ENCODE measurements at places on chromosomes 7 and 10.

GRCh38 chr10:130022511-130023299, 58.6 kb upstream of the EBF3 start:
- no peaks in the 10 kb centered on the region for H3K4me1 ChIP-seq
- H3K27ac ChIP-seq: no peak overlapping the region
- H3K27me3 ChIP-seq: no peaks in the 10 kb centered on the region

DNA sequence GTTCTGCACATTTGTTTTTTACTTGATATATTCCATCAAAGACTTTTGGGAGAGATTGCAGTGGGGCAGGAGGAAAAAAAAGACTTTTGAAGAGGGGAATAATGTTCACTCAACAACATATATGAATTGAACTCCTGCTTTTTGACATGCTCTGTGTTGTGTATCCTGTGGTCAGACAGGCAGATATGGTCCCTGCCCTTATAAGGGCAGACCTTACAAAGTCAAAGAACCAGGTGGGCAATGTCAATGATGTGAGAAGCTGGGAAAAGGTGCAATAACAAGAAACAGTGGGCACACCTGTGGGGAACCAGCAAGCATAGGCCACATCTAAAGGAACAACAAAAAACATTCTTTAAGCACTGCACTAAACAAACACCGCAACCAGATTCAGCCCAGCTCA, 8.2 kb downstream of the AIFM2 start:
- H3K36me3 ChIP-seq: no peaks in the 10 kb centered on the region
- no peak overlapping the region for H3K27ac ChIP-seq
- peaks cover 11% of the 10 kb centered on the region for H3K27me3 ChIP-seq
- no peaks in the 10 kb centered on the region for H3K4me1 ChIP-seq
- H3K4me3 ChIP-seq: no peak overlapping the region

- no peak overlapping the region for H3K27ac ChIP-seq
- no peak overlapping the region for H3K4me3 ChIP-seq
- no peaks in the 10 kb centered on the region for H3K36me3 ChIP-seq
- DNase-seq: no peak
These were observed 110.5 kb downstream of the PAXIP1 start for GRCh38 chr7:154892459-154892858.

DNA sequence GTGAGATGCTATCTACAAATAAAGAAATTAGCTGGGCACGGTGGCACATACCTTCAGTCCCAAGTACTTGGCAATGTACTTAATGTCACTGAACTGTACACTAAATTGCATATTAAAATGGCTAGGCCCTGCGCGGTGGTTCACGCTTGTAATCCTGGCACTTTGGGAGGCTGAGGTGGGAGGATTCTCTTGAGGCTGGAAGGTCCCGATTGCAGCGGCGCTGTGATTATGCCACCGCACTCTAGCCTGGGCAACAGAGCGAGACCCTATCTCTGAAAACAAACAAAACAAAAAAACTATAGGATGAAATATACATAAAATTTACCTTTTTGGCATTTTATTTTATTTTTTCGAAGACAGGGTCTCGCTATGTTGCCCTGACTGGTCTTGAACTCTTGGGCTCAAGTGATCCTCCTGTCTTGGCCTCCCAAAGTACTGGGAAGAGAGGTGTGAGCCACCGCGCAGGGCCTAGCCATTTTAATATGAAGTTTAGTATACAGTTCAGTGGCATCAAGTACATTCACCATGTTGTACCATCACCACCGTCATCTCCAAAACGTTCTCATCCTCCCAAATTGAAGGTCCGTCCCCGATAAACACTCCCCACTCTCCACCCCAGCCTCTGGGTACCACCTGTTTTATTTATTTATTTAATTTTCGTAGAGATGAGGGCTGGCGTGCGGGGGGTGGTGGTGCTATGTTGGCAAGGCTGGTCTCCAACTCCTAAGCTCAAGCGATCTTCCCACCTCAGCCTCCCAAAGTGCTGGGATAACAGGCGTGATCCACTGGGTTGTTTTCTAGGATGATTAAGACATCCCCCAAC, 1.3 kb upstream of the EIF3B start:
- peak overlapping the region; percentile 97 for H3K4me3 ChIP-seq
- no peak overlapping the region for H3K27ac ChIP-seq
- H3K36me3 ChIP-seq: peaks cover 10% of the 10 kb centered on the region
- H3K27me3 ChIP-seq: no peaks in the 10 kb centered on the region
- H3K4me1 ChIP-seq: peaks cover 8% of the 10 kb centered on the region
- DNase-seq: no peak

- no peaks in the 10 kb centered on the region for H3K4me1 ChIP-seq
- DNase-seq: no peak
- no peaks in the 10 kb centered on the region for H3K36me3 ChIP-seq
These were observed 52.5 kb downstream of the GPR37 start for GRCh38 chr7:124713086-124713485.

DNA sequence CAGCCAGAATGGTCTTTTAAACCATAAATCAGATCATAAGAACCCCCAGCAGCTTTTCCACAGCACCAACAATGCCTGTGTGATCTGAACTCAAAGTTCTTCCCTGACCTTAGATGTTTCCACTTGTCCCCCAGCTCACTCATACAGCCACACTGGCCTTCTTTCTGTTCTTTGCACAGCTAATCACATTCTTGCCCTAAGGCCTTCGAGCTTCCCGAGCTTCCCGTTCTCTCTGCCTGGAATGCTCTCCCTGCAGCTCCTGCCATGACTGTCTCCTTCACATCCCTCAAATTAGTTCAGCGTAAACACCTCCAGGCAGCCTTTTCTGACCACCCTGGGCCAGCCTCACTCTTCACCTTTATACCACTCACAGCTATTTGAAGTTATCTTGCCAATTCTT, 166.8 kb upstream of the NFE2L3 start:
- H3K4me3 ChIP-seq: no peak overlapping the region
- no peak for DNase-seq
- no peaks in the 10 kb centered on the region for H3K36me3 ChIP-seq
- no peaks in the 10 kb centered on the region for H3K4me1 ChIP-seq
- no peak overlapping the region for H3K27ac ChIP-seq

DNA sequence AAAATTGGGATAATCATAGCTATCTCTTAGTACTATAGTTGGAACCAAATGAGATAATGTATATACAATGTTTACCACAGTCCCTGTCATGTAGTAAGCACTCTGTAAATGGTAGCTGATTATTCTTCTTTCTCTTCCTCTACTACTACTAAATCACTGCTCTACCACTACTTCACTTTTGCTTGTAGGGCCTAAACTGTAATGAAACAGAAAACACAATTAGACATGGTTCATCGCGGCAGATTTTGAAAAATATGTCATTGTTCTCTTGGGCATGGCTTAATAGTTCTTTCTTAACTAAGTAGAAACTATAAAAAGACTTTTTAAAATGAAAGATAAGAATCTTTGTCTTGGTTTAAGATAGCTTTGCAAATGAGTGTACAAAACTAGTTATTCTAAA, 34.9 kb downstream of the R3HCC1L start:
- no peaks in the 10 kb centered on the region for H3K4me1 ChIP-seq
- no peak overlapping the region for H3K4me3 ChIP-seq

- no peaks in the 10 kb centered on the region for H3K4me1 ChIP-seq
- DNase-seq: no peak
- no peak overlapping the region for H3K4me3 ChIP-seq
- no peaks in the 10 kb centered on the region for H3K27me3 ChIP-seq
- no peak overlapping the region for H3K27ac ChIP-seq
These were observed 607.4 kb upstream of the MBL2 start for GRCh38 chr10:53379956-53380355.

DNA sequence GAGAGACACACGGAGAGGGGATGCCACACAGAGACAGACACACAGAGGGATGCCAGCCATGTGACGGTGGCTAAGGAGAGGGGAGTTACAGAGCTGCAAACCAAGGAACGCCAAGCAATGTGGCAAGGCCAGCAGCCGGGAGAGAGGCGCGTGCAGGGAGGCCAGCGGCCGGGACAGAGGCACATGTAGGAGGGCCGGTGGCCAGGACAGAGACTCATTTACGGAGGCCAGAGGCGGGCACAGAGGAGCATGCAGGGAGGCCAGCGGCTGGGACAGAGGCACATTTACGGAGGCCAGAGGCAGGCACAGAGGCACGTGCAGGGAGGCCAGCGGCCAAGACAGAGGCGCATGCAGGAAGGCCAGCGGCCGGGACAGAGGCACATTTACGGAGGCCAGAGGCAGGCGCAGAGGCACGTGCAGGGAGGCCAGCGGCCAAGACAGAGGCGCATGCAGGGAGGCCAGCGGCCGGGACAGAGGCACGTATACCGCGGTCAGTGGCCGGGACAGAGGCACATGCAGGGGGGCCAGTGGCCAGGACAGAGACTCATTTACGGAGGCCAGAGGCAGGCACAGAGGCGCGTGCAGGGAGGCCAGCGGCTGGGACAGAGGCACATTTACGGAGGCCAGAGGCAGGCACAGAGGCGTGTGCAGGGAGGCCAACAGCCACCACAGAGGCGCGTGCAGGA, 40.4 kb downstream of the INSIG1 start:
- H3K27ac ChIP-seq: no peak overlapping the region
- no peak overlapping the region for H3K4me3 ChIP-seq
- H3K27me3 ChIP-seq: peaks cover under 1% of the 10 kb centered on the region
- H3K4me1 ChIP-seq: peaks cover 4% of the 10 kb centered on the region
- no peak for DNase-seq
- no peaks in the 10 kb centered on the region for H3K36me3 ChIP-seq

GRCh38 chr7:99109108-99110051, 34.5 kb downstream of the SMURF1 start:
- H3K4me3 ChIP-seq: no peak overlapping the region
- H3K27ac ChIP-seq: no peak overlapping the region
- DNase-seq: no peak

DNA sequence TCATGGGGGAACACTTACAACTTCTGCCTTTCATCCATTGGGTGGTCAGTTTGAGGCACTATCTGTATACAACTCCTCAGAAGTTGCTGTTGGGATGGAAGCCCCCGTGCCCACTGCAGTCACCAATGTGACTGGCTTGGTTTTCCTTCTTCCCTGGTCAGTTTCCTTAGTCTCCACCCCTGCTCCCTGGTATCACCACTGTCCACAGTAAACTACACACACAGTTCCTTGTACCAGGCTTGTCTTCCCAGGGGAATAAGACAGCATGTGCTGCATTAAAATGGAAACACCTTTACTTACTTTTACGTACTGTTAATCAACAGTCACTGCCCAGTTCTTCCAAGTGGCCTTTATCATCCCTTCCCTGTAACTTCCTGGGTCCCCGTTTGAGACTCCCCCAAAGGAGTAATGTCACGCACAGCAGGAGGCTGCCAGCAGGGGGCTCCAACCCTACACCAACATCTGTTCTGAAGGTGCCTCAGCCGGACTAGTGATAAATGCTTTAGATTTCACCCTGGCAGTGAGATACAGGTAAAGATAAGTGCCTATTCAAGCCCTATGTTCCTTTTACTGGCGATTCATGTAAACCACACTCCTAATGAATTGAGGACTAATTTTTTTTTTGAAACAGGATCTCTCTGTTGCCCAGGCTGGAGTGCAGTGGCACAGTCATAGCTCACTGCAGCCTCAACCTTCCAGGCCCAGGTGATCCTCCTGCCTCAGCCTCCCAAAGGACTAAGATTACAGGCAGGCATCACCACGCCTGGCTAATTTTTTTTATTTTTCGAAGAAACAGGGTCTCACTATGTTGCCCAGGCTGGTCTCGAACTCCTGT, 45.3 kb upstream of the PIK3AP1 start:
- no peak overlapping the region for H3K4me3 ChIP-seq
- no peak for DNase-seq
- no peaks in the 10 kb centered on the region for H3K36me3 ChIP-seq
- no peaks in the 10 kb centered on the region for H3K27me3 ChIP-seq

DNA sequence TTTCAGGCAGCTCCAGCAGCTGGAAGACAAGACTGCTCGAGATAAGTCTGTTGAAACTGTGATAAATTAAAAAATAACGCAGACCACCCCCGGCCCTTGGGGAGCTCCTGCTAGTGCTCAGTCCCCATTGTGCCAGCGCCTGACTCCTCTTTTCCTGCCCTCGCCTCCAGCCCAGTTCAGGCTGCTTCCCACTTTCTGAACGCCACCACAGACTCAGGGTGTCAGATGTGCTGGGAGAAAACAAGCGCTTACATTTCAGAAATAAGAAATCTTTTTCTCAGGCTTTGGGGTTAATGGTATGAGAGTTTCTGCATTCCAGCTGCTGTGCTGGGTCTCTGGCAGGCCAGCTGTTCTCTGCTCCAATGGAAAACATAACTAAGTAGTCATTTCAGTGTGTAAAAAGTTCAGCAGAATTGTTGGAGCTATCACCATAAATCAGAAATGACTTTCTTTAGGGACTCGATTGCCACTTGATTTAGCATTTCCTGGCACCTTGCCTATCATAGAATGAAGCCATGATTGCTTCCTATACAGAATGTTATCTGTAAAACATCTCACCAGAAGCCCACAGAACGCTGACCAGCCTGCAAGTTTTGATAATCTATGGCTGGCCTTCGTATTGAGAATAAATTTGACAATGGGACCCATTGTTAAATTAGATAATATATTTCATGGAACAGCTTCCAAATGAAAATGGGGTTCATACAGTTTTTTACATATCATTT, 257.0 kb upstream of the ZNF32 start:
- H3K27ac ChIP-seq: no peak overlapping the region
- no peak overlapping the region for H3K4me3 ChIP-seq
- H3K27me3 ChIP-seq: no peaks in the 10 kb centered on the region
- H3K4me1 ChIP-seq: peaks cover 1% of the 10 kb centered on the region
- no peaks in the 10 kb centered on the region for H3K36me3 ChIP-seq

GRCh38 chr7:5501465-5501864, 77.8 kb upstream of the TNRC18 start:
- no peak for DNase-seq
- H3K4me3 ChIP-seq: no peak overlapping the region
- H3K27ac ChIP-seq: no peak overlapping the region
- no peaks in the 10 kb centered on the region for H3K27me3 ChIP-seq

- no peak overlapping the region for H3K27ac ChIP-seq
- H3K4me1 ChIP-seq: peaks cover 4% of the 10 kb centered on the region
- no peaks in the 10 kb centered on the region for H3K36me3 ChIP-seq
- H3K4me3 ChIP-seq: no peak overlapping the region
- no peaks in the 10 kb centered on the region for H3K27me3 ChIP-seq
These were observed 243.0 kb upstream of the GLI3 start for GRCh38 chr7:42479816-42480633.

GRCh38 chr7:30771880-30772425, 736 bp downstream of the MINDY4 start:
- peaks cover 6% of the 10 kb centered on the region for H3K4me1 ChIP-seq
- H3K27ac ChIP-seq: no peak overlapping the region
- peaks cover 7% of the 10 kb centered on the region for H3K27me3 ChIP-seq

All from neuronal stem cell (in vitro differentiated cells).